ENCODE measurements at places on chromosomes 5 and 9. TPM values are rescaled to one million over a fixed set of nuclear protein-coding genes. Genes with fewer than 3 reads are reported as not detected.

NPR3 gene
- total RNA-seq = 23.7 TPM

TMEM215 gene
- 52.2 TPM for total RNA-seq

LHX3 gene
- 18.5 TPM for total RNA-seq

INSL6 gene
- not detected for total RNA-seq

ADAMTS6 gene
- 48.3 TPM for total RNA-seq

FCN2 gene
- total RNA-seq = not detected

RELL2 gene
- total RNA-seq = 4.0 TPM

DMAC1 gene
- 16.5 TPM for total RNA-seq

OR5C1 gene
- not detected for total RNA-seq

GMCL2 gene
- total RNA-seq = not detected

MYOT gene
- 15.9 TPM for total RNA-seq

MYOZ3 gene
- total RNA-seq = 11.1 TPM

SLC22A4 gene
- 4.0 TPM for total RNA-seq

ANKRD33B gene
- total RNA-seq = 138 TPM

CNOT8 gene
- 99.5 TPM for total RNA-seq

PCDHGB2 gene
- 14.6 TPM for total RNA-seq

VCAN gene
- 308 TPM for total RNA-seq

P4HA2 gene
- total RNA-seq = 61.8 TPM

CNTLN gene
- 38.5 TPM for total RNA-seq

PKD2L2 gene
- not detected for total RNA-seq

STPG3 gene
- total RNA-seq = not detected

KYAT1 gene
- 13.0 TPM for total RNA-seq

CCDC180 gene
- 19.9 TPM for total RNA-seq
